Fibroblast of skin of scalp (primary cell): ENCODE measurements at places on chromosomes 2 and 18.

DNA sequence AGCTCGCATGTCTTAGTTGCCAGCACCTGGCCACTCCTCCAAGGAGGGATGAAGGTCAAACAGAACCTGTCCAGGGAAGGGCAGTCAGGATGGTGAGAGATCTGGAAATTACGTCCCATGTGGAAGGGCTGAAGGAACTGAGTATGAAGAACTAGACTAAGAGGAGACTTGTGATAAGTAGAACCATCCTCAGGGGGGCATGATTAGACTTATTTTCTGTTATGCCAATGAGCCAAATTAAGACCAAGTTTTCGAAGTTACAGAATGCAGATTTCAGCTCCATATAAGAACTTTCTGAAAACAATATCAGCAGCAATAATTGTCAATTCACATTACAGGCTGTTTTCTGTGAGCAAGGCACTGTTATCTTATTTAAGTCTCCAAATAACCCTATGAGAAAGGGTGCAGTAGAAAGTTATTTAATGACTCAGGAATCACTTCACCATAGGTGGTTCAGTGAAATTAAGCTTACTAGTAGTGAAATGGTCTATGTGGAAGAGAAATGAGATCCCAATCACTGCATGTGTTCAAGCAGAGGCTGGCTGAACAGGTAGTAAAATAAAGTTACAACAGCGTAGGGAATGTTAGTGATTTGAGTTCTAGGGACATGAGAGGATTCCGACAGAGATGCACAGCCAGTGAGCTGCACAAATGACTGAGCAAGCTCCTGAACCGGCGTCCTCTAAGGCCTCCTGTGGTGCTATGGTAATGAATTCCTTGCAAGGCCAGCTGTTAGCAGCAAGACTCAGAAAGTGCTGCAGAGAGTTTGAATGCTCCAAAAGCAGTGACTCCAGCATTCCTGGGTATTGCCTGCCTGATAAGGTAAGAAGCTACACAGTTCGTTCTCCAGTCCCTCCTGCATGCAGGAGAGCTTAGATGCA lies 4.5 kb upstream of the DYM start:
- peak; percentile 64 for DNase-seq

DNA sequence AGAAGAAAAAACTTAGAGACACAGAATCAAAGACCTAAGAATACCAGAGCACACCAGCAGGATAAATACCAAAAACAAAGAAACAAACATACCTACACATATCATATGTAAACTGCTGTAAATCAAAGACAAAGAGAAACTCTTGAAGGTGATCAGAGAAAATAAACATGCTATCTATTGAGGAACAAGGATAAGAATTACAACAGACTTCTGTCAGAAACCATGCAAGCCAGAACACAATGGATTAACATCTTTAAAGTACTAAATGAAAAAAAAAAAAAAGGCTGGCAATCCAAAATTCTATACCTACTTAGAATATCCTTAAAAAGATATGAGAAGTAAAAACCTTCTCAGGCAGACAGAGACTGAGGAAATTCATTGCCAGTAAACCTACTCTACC lies 51.6 kb upstream of the MGAT4A start:
- no peak for DNase-seq

- DNase-seq, result no peak
These were observed 48.8 kb downstream of the TWIST2 start for GRCh38 chr2:238896641-238897040.

- DNase-seq, result no peak
These were observed 30.1 kb upstream of the SERPINE2 start for GRCh38 chr2:224069172-224069571.

- DNase-seq, result no peak
These were observed 18.9 kb downstream of the HPCAL1 start for GRCh38 chr2:10321622-10322021.

DNA sequence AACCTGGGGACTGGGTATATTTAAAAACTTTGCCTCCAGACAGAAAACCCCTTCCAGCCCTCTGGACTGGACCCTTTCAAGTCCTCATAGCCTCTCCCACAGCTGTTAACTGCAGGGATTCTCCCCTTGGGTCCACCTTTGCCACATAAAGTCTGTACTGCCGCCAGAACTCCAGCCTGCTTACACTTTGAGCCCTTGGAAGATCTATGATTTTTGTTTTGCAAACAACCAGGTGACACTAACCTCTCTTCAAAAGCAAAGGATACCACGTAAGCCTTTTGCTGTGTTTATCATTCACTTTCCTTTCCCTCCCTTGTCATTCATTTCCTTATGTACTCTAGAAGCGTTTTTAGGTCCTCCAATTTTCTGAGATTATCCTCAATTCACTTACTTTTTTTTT lies 4.1 kb upstream of the AGXT start:
- DNase-seq, result no peak

DNA sequence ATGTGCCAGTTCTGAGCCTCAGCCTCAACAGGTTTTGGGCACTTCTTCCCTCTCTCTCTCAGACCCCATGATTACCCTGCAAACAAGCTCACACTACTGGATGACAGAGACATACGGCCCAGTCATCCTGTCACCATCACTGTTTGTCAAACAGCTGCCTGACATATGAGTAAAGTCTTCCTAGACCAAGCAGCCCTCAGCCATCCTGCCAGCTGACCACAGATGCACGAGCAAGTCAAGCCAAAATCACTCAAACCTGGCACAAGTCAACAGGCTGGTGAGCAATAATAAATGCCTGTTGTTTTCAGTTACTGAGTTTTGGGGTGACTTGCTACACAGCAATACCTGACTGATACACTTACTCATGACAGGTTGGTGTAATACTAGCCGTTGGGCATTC lies 75.5 kb upstream of the KLF7 start:
- peak; percentile 56 for DNase-seq

DNA sequence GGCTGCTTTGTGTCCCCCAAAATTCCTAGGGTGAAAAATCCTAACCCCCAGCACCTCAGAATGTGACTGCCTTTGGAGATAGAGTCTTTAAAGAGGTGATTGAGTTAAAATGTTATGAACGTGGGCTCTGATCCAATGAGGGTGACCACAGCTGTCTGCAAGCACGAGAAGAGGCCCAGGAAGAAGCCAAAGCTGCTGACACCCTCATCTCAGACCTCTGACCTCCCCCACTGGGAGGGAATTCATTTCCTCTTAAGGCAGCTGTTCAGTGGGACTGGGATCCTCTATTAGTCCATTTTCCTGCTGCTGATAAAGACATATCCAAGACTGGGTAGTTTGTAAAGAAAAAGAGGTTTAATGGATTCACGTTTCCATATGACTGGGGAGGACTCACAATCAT lies 544.4 kb downstream of the DCDC2C start:
- DNase-seq, result no peak

DNA sequence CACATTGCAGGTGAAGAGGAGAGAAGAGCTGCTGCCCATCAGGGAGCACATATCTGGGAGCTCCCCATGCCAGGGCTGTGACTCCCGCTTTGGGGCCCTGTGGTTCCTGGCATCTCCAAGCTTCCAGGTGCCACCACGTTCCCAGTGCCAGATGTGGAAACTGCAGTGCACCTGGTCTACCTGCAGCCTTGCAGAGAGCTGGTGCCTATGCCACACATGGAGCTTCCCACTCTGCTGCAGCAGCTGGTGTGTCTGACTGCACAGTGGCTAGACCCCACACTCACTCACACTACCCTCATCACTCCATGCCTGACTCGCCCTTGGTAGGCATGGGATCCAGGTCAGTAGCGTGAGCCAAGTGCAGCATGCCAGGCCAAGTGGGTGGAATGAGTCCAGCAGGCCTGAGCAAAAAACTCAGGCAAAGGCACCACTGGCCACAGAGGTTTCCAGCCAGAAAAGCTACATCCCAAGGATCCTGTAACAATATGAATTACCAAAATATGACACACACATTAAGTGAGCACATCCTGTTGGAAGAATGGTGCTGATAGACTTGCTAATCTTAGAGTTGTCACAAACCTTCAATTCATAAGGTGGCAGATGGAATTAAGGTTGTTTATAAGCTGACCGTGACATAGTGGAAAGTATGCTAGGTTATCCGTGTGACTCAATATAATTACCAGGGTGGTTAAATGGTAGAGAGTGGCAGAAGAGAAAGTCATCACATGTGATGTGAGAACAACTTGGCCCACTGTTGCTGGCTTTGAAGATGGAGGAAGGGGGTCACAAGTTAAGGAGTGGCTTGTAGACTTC lies 150.9 kb downstream of the EHBP1 start:
- DNase-seq, result no peak

DNA sequence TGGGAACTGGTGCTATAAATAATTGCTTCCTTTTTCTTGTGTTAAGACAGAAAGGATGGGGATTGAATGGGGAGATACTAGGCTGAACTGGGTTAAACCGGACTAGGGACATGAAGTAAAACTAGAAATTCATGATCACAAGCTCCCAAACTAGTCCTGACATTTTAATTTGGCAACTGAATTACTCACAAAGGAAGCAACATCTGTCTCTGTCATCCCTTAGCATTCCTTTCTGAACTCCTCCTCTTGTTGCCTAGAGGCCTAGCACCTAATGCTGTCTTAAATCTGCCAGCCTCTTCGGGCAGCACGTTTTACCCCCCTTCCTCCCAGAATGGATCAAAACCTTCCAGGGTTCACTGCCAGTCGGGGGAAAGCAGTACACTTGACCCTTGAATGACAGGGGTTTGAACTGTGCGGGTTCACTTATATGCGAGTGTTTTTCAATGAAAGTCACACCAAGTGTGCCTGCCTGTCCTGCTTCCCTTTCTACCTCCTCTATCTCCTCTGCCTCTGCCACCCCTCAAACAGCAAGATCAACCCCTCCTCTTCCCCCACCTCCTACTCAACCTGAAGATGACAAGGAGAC lies 8.2 kb downstream of the KCTD1 start:
- peak; percentile 46 for DNase-seq

DNA sequence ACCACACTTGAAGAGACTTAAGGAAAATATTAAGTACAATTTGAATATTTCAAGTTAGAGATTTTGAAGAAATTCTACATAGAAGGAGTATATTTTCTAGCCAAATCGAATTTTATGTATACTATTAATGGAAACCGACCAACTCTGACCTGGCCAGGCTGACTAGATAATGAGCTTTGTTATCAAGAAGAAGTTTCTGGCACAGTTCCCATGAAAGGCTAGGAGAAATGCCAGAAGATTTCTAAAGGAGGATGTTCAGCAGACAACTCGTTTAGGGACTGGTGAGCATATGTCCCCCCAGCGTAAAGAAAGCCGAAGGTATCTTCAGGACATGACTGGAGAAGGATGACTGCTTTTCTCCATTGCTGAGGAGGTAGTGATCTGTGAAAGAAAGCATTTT lies 127.3 kb downstream of the DIS3L2 start:
- DNase-seq, result no peak

DNA sequence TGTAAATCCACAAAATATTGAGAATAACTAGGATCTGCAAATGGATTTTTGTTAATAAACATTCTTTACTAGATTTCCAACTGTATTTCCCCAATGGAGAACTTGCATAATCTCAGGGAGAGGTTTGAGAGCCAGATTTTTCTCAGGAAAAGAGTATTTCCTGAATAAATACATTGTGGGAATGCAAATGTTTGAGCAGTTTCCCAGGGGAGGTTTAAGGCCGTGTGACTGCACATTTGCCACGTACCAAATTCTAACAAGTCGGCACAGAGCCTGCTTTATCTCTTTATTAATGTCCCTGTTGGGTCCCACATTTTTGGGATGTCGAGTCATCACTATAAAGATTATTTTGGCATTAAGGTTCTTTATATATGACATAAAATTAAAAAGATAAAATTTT lies 27.0 kb downstream of the TFPI start:
- DNase-seq, result peak; percentile 96

- DNase-seq, result no peak
These were observed 152.4 kb downstream of the MTCL1 start for GRCh38 chr18:8857806-8858205.

DNA sequence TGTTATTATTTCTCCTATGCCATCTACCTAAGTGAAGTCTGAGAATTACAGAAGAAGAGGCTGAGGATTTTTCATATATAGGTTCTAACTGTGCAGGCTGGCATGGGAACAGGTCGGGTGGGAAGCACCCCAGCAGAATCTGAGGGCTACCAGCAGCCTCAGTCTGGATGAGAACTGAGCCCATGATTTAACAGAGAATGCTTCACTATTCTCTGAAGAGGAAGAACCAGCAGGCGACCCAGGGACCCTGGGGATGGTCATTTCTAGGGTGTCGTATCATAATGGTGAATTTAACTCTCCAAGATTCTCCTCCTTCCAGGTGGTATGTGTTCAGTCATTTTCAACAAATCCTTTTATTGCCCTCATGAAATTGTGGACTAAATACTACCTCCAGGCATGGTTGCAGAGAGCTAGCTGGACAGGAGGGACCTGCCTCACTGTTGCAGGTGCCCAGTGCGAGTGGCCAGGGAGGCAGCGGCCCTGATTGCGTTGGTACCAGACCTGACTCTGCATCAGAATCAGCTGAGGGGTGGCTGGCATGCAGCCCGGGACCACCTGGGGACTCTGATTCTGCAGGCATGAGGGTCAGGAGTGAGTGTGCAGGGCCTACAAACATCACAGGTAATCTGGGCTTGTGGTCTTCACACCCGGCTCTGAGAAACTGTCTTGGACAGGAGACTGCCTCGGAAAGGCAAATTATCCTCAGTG lies 272.2 kb downstream of the TSN start:
- no peak for DNase-seq

- DNase-seq, result peak; percentile 5
These were observed 65.6 kb downstream of the WDR7 start for GRCh38 chr18:56716692-56717146.

GRCh38 chr2:226142463-226142862 lies 657.2 kb downstream of the IRS1 start:
- DNase-seq, result no peak

GRCh38 chr2:45974056-45974455 lies 322.6 kb downstream of the PRKCE start:
- DNase-seq, result no peak

DNA sequence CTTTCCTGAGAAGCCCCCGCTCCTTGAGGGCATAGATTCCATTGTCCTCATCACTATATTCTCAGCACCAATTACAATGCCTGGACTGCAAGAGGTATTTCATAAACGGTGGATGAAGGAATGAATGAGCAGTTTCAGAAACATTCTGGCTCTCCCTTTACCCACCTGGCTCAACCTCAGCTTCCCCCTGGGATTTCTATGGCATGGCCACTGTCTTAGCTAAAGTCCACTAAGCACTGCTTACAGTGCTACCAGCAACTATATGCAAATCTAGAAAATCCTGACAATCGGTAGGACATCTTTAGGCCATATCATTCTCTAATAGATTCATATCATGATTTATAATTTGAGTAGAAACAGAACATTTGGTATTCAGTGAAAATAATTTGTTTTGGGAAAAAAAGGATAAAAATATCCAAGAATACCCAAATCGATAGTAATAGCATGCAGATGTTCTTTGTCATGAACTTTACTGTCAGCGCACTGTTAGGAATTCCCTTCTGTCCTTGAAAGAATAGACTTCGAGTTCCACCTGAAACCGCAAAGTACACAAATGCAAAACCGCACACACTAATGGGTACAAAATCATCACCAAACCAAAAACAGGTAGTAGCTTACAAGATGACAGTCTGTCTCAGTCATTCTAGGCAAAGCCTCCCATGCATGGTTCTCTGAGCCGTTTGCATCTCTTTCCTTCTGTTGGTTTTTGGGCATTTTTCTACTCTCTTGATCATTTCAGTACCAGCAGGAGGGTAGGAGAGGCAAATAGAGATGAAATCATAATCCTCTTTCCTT lies 303.6 kb upstream of the ID2 start:
- no peak for DNase-seq

GRCh38 chr2:3466966-3467365 lies 52.4 kb downstream of the ADI1 start:
- DNase-seq, result no peak

- DNase-seq, result peak; percentile 95
These were observed 83.0 kb downstream of the NPAS2 start for GRCh38 chr2:100902817-100903405.
